ENCODE measurements at places on chromosomes 13 and 19.

DNA sequence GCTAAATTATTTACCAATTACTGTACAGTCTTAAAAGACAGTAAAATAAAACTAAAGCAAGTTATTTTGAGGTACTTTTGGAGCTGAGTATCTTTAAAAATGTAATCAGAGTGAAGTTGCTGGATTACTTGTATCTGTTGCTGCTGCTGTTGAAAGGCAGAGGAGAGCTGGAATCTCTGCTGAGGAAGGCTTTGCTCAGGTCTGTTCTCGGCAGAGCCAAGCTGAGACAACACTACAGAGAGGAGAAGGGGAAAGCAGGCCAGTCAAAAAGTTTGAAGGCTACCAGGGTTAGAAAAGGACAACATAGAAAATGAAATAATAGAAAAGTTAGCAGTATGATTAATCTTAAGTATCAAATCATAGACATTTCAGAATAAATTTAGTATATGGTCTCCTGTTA is 9.8 kb downstream of the EXOSC8 start:
- H3K27me3 ChIP-seq, result no peaks in the 10 kb centered on the region
- peaks cover 4% of the 10 kb centered on the region for H3K4me1 ChIP-seq
- peaks cover 21% of the 10 kb centered on the region for H3K36me3 ChIP-seq
- no peak overlapping the region for H3K4me3 ChIP-seq
- DNase-seq, result no peak

DNA sequence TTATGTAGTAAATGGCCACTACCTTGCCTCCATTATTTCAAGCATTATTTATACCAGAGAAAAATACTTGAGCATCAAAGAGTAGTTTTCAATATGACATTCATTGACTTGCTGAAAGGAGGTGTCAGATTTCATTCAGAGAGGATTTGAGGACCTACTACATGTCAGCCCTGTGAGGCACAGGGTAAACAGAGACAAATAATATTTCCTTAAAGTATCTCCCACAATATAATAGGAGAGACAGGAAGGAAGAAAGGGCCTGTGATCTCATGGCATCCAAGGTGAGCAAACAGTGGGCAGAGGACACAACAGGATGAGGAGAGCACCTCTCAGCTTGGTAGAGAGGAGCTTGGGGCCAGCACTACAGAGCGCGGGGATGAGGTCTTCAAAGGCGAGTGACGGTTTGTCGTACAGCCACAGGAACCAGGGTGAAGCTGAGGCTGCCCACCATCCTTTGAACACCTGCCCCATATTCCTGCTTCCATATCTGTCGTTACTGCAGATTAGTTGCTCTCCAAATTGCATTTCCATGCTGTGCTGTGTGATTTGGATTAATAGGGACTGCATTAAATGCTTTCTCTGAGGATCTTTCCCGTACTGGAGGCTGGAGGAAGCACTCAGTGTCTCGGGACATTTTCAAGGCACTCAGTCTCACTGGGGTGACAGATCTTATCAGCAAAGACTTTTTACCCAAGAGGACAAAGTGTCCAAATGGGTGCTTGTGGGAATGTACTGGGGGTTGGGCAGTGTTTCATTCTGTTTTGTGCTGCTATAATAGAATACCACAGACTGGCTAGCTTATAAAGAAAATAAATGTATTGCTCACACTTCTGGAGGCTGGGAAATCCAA is 59.2 kb downstream of the GJA3 start:
- no peak for DNase-seq
- peaks cover 17% of the 10 kb centered on the region for H3K27me3 ChIP-seq

DNA sequence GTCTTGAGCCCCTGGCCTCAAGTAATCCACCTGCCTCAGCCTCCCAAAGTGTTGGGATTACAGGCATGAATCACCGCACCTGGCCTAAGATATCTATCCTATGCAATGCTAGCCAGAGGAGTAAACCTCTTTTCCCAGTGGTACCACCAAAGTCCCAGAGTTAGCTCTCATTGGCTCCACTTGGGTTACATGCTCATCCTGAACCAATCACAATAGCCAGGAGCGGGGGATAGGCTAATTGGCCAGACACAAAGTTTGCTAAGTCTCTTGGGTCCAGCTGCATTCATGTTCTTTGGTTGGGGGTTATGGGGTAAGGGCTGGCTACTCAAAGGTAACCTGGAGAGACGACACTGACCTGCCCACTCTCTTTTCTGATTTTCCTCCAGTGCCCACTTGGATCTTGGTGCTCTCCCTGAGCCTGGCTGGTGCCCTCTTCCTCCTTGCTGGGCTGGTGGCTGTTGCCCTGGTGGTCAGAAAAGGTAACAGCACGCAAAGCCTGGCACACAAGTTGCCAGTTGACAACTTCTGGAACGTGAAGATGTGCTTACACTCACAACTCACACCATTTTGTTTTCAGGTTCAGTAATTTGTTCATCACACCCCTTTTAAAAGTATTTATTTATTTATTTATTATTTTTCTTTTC is 7.8 kb downstream of the C19orf38 start:
- DNase-seq, result no peak
- no peak overlapping the region for H3K4me3 ChIP-seq
- H3K27ac ChIP-seq, result no peak overlapping the region

- no peak overlapping the region for H3K27ac ChIP-seq
- peaks cover 10% of the 10 kb centered on the region for H3K36me3 ChIP-seq
- H3K27me3 ChIP-seq, result peaks cover 9% of the 10 kb centered on the region
- no peak for DNase-seq
- H3K4me3 ChIP-seq, result peak overlapping the region; percentile 78
Observed at GRCh38 chr19:10120538-10121189, 965 bp upstream of the EIF3G start.

GRCh38 chr19:40232479-40232878 is 6.0 kb upstream of the CCNP start:
- H3K36me3 ChIP-seq, result peaks cover 4% of the 10 kb centered on the region
- H3K27ac ChIP-seq, result no peak overlapping the region
- DNase-seq, result no peak
- H3K4me1 ChIP-seq, result peaks cover 24% of the 10 kb centered on the region
- no peak overlapping the region for H3K4me3 ChIP-seq

DNA sequence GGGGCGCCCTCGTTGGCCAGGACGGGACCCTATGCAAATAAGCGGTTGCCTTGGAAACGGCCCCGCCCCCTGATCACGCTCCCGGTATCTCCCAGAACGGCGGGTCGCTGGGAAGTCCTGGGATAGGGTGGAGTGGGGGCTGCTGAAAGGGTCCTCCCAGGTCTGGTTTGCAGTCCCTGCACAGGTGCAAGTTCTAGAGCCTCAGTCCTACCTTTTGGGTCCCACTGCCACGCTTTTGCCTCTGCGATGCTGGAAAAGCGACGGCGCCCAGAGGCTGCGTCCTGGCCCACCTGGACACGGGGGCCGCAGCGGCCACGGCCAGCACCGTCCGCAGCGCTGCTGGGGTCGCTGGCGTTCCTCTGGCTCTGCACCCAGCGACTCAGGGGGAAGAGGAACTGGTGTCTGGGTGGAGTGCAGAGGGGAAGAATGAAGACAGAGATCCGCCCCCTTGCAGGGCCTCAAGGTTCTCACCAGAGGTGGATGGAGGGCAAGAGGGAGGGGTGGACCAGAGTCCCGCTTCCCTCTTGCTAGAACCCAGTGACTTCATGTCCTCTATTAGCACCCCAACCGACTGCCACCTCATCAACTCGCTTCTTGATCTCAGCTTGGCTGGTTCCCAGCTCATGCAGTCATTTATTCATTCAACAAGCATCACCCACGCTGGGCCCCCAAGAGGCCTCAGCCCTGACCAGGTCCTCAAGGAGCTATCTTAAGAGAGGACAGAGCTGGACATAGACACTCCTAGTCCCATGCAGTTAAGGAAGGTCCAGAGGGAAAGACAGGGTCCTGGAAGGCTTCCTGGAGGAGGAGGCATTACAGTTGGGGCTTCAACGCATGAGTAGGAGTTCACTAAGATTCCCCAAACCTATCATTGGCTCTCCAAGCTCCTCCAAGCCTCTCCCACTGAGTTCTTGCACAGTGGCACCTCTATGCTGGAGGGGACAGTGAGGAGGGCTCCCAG is at the start of gene LRRC25:
Gene LRRC25 (minus strand): TSS at position 381 of the 961 bp plus-strand sequence. CDS start 659 bp downstream, outside the sequence.
- no peak within 1 kb of the TSS for H3K4me3 ChIP-seq
- no peak within 1 kb of the TSS for H3K27ac ChIP-seq

GRCh38 chr13:101305981-101306411 is 110.3 kb downstream of the NALCN start:
- no peaks in the 10 kb centered on the region for H3K27me3 ChIP-seq
- H3K4me1 ChIP-seq, result no peaks in the 10 kb centered on the region
- DNase-seq, result no peak
- H3K36me3 ChIP-seq, result no peaks in the 10 kb centered on the region
- no peak overlapping the region for H3K27ac ChIP-seq

- peaks cover 6% of the 10 kb centered on the region for H3K36me3 ChIP-seq
- no peak for DNase-seq
- H3K4me3 ChIP-seq, result peak overlapping the region; percentile 83
- peaks cover 9% of the 10 kb centered on the region for H3K27me3 ChIP-seq
- H3K4me1 ChIP-seq, result peaks cover 19% of the 10 kb centered on the region
Observed at GRCh38 chr19:55650126-55650557, 2.1 kb downstream of the CCDC106 start.

- no peaks in the 10 kb centered on the region for H3K27me3 ChIP-seq
- peak overlapping the region; percentile 64 for H3K27ac ChIP-seq
- peak overlapping the region; percentile 94 for H3K4me3 ChIP-seq
- DNase-seq, result no peak
- peaks cover 23% of the 10 kb centered on the region for H3K4me1 ChIP-seq
Observed at GRCh38 chr19:16496613-16496983, 404 bp downstream of the C19orf44 start.

Measured in neural crest cell (in vitro differentiated cells).